T-helper 17 cell (primary cell): ENCODE measurements at places on chromosomes 7 and 10.
A peak's percentile ranks its signal among the peaks of the same experiment; 100 is the strongest.

GRCh38 chr10:59606551-59606961 is 103.1 kb downstream of the SLC16A9 start:
- no peak overlapping the region for H3K27ac ChIP-seq
- peaks cover 31% of the 10 kb centered on the region for H3K27me3 ChIP-seq
- no peaks in the 10 kb centered on the region for H3K4me1 ChIP-seq
- DNase-seq, result no peak
- H3K36me3 ChIP-seq, result no peaks in the 10 kb centered on the region
- H3K4me3 ChIP-seq, result no peak overlapping the region

DNA sequence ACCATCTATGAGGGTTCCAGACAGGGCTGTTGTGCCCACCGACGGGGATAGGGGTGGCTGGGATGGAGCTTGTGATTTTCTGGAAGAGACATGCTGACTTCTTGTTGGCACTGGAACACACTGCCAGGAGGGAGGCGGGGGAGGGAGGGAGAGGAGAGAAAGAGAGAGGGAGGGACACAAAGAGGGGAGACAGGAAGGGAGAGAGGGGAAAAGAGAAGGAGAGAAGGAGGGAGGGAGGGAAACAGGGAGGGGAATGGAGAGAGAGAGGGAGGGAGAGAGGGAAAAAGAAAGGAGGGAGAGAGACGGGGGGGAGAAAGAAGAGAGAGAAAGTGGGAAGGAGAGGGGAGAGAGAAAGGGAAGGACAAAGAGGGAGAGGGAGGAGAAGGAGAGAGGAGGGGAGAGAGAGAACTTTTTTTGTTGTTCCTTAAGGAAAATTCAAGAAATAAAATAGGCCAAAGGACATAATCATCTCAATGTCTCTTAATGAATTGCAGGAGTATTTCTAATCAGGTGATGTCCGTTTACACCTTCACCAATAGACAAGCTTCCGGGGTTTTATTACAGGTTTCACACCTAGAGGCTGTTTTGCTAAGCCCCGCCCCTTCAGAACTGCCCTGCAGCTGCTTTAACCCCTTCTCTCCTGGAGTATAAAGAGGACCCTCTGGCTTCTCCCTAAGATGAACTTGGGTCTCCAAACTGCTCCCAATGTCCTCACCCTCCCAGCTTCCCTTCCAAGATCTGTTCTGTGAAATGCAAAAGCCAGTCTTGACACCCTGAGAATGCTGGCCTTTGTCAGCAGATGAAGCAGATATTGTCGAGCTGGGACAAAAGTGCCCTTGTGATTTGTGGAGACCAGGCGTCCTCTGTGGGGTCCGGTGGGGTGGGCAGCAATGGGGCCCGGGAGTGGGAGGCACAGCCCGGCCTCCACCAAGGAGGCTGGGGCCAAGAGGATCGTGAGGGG is 82.0 kb upstream of the GTF2IRD1 start:
- H3K36me3 ChIP-seq, result no peaks in the 10 kb centered on the region
- peak overlapping the region; percentile 7 for H3K4me3 ChIP-seq
- H3K4me1 ChIP-seq, result peaks cover 5% of the 10 kb centered on the region
- H3K27me3 ChIP-seq, result no peaks in the 10 kb centered on the region

GRCh38 chr10:83346266-83346910 is 792.9 kb upstream of the GHITM start:
- H3K4me1 ChIP-seq, result no peaks in the 10 kb centered on the region
- no peak overlapping the region for H3K4me3 ChIP-seq
- peaks cover 2% of the 10 kb centered on the region for H3K36me3 ChIP-seq
- H3K27ac ChIP-seq, result no peak overlapping the region

DNA sequence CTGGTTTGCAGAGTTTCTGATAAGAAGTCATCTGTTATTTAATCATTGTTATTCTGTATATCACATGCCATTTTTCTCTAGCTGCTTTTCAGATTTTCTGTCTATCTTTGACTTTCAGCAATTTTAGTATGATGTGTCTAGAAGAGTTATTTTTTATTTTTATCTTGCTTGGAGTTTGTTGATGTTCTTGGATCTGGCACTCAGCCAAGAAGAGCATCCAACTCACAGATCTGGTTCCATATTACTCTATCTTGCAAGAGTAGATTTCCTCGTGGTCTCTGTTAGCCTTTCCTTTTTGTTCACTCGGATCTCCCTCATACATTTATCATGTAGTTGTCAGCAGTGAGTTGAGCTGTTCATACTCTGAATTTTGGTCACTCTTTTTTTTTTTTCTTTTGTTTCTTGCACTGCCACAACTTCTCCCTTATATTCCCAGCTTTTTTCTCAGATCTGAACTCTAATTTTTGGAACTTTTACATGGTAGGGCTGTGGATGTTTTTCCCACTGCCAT is 54.8 kb upstream of the CALCR start:
- H3K4me1 ChIP-seq, result no peaks in the 10 kb centered on the region
- no peak overlapping the region for H3K27ac ChIP-seq
- no peak for DNase-seq

- no peaks in the 10 kb centered on the region for H3K36me3 ChIP-seq
- no peak for DNase-seq
- H3K4me1 ChIP-seq, result no peaks in the 10 kb centered on the region
- H3K27ac ChIP-seq, result no peak overlapping the region
Measured at GRCh38 chr7:74047804-74048380, 19.9 kb downstream of the ELN start.

DNA sequence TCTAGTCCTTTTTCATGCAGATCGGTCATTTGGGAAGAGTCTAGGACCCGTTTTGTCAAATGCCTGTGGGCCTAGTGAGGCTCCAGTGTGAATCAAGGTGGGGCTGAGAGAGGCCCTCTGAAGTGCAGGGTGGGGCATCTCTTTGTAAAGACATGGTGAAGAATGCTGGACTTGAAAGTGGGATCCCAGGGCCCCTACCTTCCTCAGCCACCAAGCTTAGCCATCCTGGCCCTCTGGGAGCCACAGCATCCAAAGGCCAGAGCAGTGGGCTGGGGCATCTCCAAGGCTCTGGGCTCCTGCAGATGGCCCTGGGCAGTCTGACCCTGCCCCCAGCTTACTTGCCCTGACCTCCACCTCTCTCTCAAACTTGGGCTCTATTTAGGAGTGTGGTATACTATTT is 78.5 kb downstream of the ADCY1 start:
- peaks cover 13% of the 10 kb centered on the region for H3K27me3 ChIP-seq
- no peaks in the 10 kb centered on the region for H3K36me3 ChIP-seq
- H3K27ac ChIP-seq, result no peak overlapping the region
- DNase-seq, result no peak
- peaks cover 5% of the 10 kb centered on the region for H3K4me1 ChIP-seq

DNA sequence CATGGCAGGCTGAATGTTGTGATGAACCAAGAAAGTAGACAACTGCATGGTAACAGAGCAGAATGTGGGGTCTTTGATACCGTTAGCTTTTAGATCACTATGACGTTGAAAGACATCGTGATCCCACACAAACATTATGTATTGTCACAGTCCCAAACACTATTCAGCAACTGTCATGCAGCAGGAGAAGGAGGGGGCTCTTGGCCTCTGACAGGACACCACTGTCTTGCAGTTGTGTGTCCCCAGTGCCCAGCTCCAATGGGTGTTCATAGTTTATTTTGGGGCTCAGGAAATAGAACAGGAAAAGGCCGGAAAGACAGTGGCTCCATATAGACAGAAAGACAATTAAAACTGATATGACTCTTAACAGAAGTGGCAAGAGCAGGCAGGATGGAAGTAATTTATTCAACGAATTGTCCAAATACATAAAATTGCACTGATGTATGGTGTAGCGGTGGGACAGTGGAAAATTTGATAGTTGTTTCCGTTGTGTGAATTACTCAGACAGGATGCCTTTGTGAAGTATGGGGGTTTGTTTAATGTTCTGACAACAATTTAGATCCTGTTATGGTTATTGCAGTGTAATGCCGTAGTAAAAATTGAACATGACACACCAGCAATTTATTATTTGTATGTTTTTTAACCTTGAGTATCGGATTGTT is 292.0 kb downstream of the LRMDA start:
- no peaks in the 10 kb centered on the region for H3K4me1 ChIP-seq
- peaks cover 20% of the 10 kb centered on the region for H3K27me3 ChIP-seq
- no peak for DNase-seq
- H3K27ac ChIP-seq, result no peak overlapping the region
- no peaks in the 10 kb centered on the region for H3K36me3 ChIP-seq
- H3K4me3 ChIP-seq, result no peak overlapping the region

DNA sequence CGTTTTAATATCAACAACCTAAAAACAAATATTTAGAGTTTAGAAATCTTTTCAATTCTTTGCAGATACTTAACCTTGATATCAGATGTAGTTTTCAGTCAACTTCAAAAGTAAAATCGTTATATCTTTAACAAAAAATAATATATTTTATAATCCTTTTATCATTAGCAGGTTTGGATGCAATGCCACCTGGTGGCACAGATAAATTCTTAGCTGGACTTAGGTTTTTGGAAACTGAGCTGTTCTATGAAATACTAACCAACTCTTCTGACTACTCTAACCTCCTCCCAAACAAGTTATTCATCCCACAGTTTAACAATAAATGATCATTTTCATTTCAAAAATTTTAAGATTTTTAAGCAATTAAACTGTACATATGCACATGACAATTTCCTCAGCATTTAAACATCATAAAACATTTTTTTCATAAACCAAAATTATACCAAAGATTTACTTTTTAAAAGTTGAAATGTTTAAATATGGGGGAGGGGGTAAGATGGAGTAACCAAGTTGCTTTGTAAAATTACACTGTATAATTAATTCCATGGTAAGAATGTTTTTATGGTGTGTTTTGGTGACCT is 56.9 kb downstream of the HIBADH start:
- H3K27me3 ChIP-seq, result no peaks in the 10 kb centered on the region
- no peaks in the 10 kb centered on the region for H3K36me3 ChIP-seq
- no peak overlapping the region for H3K4me3 ChIP-seq
- no peak overlapping the region for H3K27ac ChIP-seq
- no peak for DNase-seq
- peaks cover 2% of the 10 kb centered on the region for H3K4me1 ChIP-seq

GRCh38 chr10:44199991-44200655 is 184.8 kb downstream of the CXCL12 start:
- DNase-seq, result no peak
- peaks cover 10% of the 10 kb centered on the region for H3K27me3 ChIP-seq
- H3K4me3 ChIP-seq, result no peak overlapping the region
- no peaks in the 10 kb centered on the region for H3K4me1 ChIP-seq
- no peak overlapping the region for H3K27ac ChIP-seq

DNA sequence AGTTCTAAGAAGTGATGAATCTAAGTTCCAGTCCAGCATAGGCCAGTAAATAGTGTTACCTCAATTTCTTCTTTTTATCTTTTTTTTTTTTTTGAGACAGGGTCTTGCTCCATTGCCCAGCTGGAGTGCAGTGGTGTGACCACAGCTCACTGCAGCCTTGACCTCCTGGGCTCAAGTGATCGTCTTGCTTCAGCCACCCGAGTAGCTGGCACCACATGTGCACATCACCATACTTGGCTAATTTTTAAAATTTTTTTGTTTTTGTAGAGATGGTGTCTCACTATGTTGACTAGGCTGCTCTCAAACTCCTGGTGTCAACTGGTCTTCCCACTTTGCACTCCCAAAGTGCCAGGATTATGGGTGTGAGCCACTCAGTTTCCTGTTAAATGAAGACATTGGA is 126.6 kb upstream of the LYZL2 start:
- H3K4me3 ChIP-seq, result no peak overlapping the region
- H3K4me1 ChIP-seq, result peaks cover 2% of the 10 kb centered on the region
- DNase-seq, result no peak
- H3K36me3 ChIP-seq, result no peaks in the 10 kb centered on the region
- H3K27me3 ChIP-seq, result peaks cover 19% of the 10 kb centered on the region
- no peak overlapping the region for H3K27ac ChIP-seq

GRCh38 chr7:132943645-132944044 is 138.2 kb downstream of the CHCHD3 start:
- H3K27ac ChIP-seq, result no peak overlapping the region
- H3K36me3 ChIP-seq, result peaks cover 5% of the 10 kb centered on the region
- peaks cover 13% of the 10 kb centered on the region for H3K4me1 ChIP-seq

DNA sequence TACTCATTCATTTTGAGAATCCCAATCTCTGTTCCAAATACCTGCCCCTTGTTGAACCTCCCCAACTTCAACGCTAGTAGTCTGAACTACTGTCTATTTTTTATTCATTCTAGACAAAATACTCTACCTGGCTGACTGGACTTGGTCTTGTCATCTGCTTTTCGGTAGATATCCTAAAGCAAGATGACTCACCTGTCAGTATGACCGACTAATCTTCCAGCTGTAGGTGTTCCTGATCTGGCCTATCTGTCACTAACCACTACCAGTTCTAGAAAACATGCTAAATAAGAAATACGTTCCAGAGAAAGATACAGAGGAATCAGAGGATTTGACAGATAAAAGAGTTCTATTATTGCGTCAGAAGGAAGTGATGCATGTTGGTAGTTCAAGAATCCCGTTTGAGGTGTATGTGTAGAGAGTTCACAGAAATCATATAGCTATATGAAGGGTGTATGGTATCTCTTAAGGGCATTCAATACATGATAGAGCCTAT is 81.1 kb downstream of the IDE start:
- H3K36me3 ChIP-seq, result peaks cover 11% of the 10 kb centered on the region
- H3K4me1 ChIP-seq, result no peaks in the 10 kb centered on the region
- H3K27me3 ChIP-seq, result no peaks in the 10 kb centered on the region
- no peak overlapping the region for H3K4me3 ChIP-seq

- no peak for DNase-seq
- H3K27me3 ChIP-seq, result no peaks in the 10 kb centered on the region
- H3K4me3 ChIP-seq, result peak overlapping the region; percentile 5
- peaks cover 2% of the 10 kb centered on the region for H3K36me3 ChIP-seq
- no peak overlapping the region for H3K27ac ChIP-seq
- H3K4me1 ChIP-seq, result peaks cover 3% of the 10 kb centered on the region
Measured at GRCh38 chr7:107628461-107629064, 32.1 kb upstream of the SLC26A4 start.

GRCh38 chr10:62377966-62378365 is 3.8 kb downstream of the ZNF365 start:
- peaks cover 2% of the 10 kb centered on the region for H3K36me3 ChIP-seq
- no peak overlapping the region for H3K27ac ChIP-seq
- DNase-seq, result no peak
- peaks cover 10% of the 10 kb centered on the region for H3K27me3 ChIP-seq
- no peak overlapping the region for H3K4me3 ChIP-seq

DNA sequence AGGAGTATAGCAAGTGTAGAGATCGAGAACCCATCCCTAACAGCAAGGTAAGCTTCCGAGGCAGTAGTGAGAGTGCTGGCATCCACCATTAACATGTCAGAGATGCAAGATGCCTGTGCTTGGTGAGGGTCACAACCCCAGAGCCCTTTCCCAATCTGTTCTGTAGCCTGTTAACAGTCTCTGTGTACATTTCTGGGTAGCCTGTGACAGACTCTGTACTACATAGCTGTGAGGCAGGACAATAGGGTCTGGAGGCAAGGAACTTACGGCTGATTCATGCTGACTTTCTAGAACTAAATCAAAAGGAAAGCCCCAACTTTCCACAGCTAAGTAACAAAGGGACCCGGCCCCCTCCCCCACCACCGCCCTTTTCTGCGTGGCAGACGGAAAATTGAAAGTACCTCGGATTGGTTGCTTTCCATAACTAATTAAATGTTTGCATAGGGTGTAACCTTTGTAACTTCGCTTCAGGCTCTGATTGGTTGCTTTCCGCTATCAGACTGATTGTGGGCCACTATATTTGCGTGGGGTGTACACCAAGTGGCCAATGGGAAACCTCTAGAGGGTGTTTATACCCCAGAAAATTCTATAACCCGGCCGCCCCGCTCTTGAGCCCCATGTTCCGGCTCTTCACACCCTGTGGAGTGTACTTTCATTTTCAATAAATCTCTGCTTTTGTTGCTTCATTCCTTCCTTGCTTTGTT is 1.4 kb upstream of the TMEM168 start:
- H3K4me1 ChIP-seq, result peaks cover 32% of the 10 kb centered on the region
- no peaks in the 10 kb centered on the region for H3K27me3 ChIP-seq
- H3K36me3 ChIP-seq, result peaks cover 5% of the 10 kb centered on the region
- peak overlapping the region; percentile 98 for H3K4me3 ChIP-seq
- DNase-seq, result no peak
